SJSA1 (cell line): ENCODE measurements at places on chromosomes 16 and 17. TPM values are rescaled to one million over a fixed set of nuclear protein-coding genes. Genes with fewer than 3 reads are reported as not detected.

GRCh38 chr16:48535369-48535787 lies 74.6 kb downstream of the N4BP1 start:
- no peak for DNase-seq
- no peaks in the 10 kb centered on the region; the same call in 1 of the 2 replicates for H3K36me3 ChIP-seq
- H3K4me1 ChIP-seq: peaks cover 28% of the 10 kb centered on the region
- H3K27me3 ChIP-seq: no peaks in the 10 kb centered on the region
- H3K27ac ChIP-seq: no peak overlapping the region

GRCh38 chr16:29745121-29745852 lies 503 bp downstream of the C16orf54 start:
- H3K36me3 ChIP-seq: no peaks in the 10 kb centered on the region
- H3K4me3 ChIP-seq: no peak overlapping the region

GRCh38 chr17:81295676-81296381 lies 722 bp upstream of the SLC38A10 start:
- H3K4me3 ChIP-seq: peak overlapping the region; percentile 91
- H3K36me3 ChIP-seq: peaks cover 13% of the 10 kb centered on the region
- H3K27me3 ChIP-seq: no peaks in the 10 kb centered on the region
- H3K4me1 ChIP-seq: peaks cover 18% of the 10 kb centered on the region
- H3K27ac ChIP-seq: peak overlapping the region; percentile 59

GRCh38 chr17:62827746-62828485 lies 19.8 kb upstream of the MARCHF10 start:
- H3K27me3 ChIP-seq: no peaks in the 10 kb centered on the region
- no peaks in the 10 kb centered on the region for H3K36me3 ChIP-seq
- H3K27ac ChIP-seq: no peak overlapping the region
- no peak overlapping the region for H3K4me3 ChIP-seq
- DNase-seq: no peak

DNA sequence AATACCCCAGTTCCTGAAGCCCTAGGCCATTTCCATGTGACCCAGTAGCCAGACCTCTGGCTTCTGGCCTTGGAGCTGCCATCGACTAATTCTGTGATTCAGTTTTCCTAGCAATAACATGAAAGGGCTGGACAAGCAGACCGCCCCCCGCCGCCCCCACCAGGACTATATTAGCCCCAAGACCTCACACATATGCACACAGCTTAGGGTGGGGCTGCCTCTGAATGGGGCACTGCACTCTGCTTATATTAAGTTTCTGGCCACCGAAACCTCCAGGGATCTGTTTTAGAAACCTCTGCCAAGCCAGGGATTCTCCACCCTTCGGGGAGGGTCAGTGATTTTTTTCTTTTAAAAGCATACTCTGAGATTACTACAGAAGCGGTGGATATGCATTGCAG lies 2.3 kb downstream of the RAB11FIP4 start:
- no peak overlapping the region for H3K4me3 ChIP-seq
- peaks cover 12% of the 10 kb centered on the region for H3K4me1 ChIP-seq
- H3K36me3 ChIP-seq: no peaks in the 10 kb centered on the region
- DNase-seq: no peak
- no peak overlapping the region for H3K27ac ChIP-seq

DNA sequence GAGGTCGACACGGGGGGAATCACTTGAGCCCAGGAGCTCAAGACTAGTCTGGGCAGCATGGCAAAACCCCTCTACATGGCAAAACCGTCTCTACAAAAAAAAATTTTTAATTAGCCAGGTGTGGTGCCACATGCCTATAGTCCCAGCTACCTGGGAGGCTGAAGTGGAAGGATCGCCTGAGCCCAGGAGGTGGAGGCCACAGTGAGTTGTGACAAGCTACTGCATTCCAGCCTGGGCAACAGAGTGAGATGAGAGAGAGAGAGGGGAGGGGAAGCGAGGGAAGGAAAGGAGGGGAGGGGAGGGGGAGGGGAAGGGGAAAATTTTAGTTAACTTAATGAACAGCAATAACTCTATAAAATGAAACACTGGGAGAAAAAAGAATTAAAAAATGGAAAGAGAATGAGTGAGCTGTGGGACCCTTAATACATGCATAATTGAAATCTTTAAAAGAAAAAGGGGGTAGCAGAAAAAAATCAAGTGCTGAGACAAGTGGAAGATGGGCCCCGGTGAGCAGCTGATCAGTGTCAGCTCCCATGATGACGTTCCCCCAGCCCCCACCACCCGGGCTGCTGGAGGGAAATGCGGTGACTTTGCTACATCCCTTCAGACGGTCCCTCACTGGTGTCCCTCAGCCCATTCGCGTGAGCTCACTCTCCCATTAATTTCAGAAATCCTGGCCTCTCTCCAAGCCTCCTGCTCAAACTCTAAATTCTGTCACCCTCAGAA lies 2.7 kb downstream of the ASGR2 start:
- H3K27me3 ChIP-seq: 0 out of 2 replicates have a peak, but pooled peaks cover 4% of the 10 kb centered on the region
- H3K4me3 ChIP-seq: no peak overlapping the region

DNA sequence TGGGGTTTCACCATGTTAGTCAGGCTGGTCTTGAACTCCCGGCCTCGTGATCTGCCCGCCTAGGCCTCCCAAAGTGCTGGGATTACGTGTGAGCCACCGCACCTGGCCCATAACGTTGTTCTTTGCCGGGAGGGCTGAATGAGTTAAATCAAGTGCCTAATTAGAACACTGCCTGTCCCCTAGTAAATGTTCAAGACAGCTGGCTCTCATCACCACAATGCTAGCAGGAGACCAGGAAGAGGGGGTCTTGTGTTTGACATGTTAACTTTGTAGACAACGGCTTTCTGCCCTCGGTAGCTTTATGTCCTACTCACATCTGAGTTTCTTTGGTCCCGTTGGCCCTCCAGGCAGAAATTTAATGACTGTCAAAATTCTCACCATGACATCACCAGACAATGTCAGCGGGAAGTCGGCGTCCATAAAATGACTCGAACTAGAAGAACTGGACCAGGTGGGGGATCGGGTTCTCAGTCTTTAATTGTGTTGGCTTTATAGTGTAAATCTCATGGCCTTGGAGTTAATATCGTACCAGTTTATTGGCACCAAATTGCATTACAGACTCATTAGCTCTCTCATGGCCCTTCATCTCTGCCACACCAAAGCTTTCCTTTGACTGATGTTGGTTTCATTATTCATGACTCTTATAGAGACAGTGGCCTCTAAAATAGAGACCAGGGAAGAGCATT lies 11.4 kb upstream of the ITPRIPL2 start:
- H3K27ac ChIP-seq: no peak overlapping the region
- H3K4me3 ChIP-seq: no peak overlapping the region

- no peak for DNase-seq
- H3K36me3 ChIP-seq: no peaks in the 10 kb centered on the region
- peaks cover 23% of the 10 kb centered on the region for H3K27me3 ChIP-seq
- H3K27ac ChIP-seq: no peak overlapping the region
- no peaks in the 10 kb centered on the region for H3K4me1 ChIP-seq
Measured at GRCh38 chr17:39094607-39095308, 56.7 kb downstream of the PLXDC1 start.

- no peak overlapping the region for H3K4me3 ChIP-seq
- H3K4me1 ChIP-seq: no peaks in the 10 kb centered on the region
- no peak for DNase-seq
- H3K36me3 ChIP-seq: no peaks in the 10 kb centered on the region
Measured at GRCh38 chr16:17435318-17435717, 35.4 kb downstream of the XYLT1 start.

- H3K4me1 ChIP-seq: peaks cover 22% of the 10 kb centered on the region
- H3K27ac ChIP-seq: no peak overlapping the region
- DNase-seq: no peak
- H3K27me3 ChIP-seq: no peaks in the 10 kb centered on the region
Measured at GRCh38 chr17:56918916-56919315, 5.1 kb upstream of the TRIM25 start.

The KRT31 gene
- total RNA-seq: not detected in 2 replicates

The SLFN14 gene
- total RNA-seq: not detected in 2 replicates

The PMFBP1 gene
- 0.69 TPM in 1 of 2 replicates, not detected in the other for total RNA-seq
